IMR-90 (cell line): ENCODE measurements at places on chromosomes 1 and 21. TPM values are rescaled to one million over a fixed set of nuclear protein-coding genes. Genes with fewer than 3 reads are reported as not detected.

RBM34 gene
- 28.7 and 61.7 TPM in 2 replicates for total RNA-seq

GRCh38 chr1:190663962-190664361 lies 186.3 kb upstream of the BRINP3 start:
- no peak for DNase-seq

- no peak for DNase-seq
Measured at GRCh38 chr1:220182111-220182510, 88.2 kb downstream of the IARS2 start.

DNA sequence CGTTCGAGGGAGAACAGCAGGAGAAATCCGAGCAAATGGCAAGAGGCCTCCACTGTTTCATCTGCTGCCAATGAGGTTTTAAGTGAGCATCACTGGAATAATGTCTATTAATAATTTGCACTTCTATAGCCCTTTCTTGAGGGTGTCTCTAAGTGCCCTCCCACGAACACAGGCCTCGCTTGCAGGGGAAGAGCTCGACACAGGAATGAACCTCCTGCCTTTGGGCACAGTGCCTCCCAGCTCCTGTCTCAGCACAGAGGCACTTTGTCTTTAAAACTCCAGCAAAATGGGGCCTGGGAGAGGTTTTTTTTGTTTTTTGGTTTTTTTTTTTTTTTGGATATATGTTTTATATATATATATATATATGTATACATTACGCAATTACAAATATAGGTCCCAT lies 56.6 kb downstream of the OLIG1 start:
- DNase-seq = no peak

ZMYND12 gene
- total RNA-seq = under 0.01 TPM in 1 of 2 replicates, not detected in the other

DNA sequence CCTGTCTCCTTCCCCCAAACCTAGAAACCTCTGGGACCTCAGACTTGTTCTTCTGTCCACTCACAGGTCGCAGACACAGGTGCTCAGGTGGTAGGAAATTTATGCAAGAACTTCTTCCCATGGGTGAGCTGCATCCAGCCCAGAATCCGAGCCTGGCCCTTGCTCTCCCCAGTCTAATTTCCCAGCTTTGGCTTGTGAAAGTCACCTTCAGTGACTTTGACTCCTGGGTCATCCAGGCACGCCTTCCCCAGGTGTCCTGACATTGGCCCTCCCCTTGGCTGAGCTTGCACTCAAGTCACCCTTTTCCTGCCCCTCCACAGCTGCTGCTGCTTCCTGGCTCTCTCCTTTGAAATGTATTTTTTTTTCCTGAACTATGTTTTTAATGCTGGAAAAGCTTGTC lies 6.6 kb downstream of the IPO13 start:
- no peak for DNase-seq

- no peak for DNase-seq
Measured at GRCh38 chr21:42666023-42666747, 12.8 kb downstream of the PDE9A start.

DNA sequence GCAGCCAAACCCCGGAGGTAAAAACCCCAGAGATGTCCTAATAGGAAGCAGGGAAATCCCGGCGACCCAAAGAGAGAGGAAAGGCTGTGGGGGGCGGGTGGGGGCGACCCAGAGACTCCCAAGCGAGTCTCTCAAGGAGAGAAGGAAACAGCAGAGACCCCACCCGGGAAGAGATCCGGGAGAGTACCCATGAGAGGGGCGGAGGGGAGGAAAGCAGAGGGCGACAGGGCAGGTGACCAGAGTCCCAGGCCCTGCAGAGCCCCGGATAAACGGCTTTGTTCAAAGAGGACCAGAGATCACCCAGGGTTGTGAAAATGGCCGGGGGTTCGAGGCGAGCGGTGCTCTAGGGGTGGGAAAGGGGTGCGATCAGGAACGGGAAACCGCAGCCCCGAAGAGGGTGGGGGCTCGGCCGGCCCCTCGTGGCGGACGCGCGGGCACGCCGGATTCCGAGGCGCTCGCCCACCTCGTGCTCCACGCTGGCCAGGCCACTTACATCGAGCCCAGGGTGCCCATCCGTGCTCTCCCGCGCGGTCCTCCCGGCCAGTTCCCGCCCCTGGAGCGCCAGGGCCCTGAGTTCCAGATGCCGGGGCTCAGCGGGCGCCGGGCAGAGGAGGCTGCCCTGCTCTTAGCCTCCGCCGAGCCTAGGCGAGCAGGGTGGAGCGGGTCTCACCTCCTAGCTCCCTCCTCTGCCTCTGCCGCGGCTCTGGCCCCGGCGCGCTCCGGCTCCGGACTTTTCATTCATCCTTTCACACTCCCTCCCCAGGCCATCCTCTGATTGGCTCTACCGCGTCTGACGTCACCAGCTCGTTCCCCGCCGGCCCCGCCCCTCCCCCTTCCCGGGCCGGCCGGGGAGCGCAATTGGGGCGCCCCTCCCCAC lies 52.3 kb downstream of the RHBG start:
- DNase-seq = peak; percentile 45

DNA sequence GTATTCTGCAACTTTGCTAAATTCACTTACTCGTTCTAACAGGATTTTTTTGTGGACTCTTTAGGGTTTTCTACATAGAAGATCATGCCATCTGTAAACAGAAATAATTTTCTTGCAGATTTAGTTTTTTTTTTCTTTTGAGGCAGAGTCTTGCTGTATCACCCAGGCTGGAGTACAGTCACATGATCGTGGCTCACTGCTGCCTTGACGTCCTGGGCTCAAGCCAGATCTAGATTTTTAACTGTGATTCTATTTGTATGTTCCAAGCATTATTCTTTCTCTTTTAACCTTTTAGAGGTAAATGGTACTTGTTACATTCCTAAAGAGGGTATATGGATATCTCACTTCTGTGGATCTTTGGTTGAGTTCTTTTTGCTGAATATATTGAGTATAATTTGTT lies 18.6 kb downstream of the FABP3 start:
- DNase-seq = peak; percentile 44

GRCh38 chr1:6108937-6109614 lies 63.4 kb downstream of the KCNAB2 start:
- peak; percentile 40 for DNase-seq

ADGRB2 gene
- 2.2 and 2.5 TPM in 2 replicates for total RNA-seq

CLIC6 gene
- total RNA-seq = not detected in 2 replicates

DNA sequence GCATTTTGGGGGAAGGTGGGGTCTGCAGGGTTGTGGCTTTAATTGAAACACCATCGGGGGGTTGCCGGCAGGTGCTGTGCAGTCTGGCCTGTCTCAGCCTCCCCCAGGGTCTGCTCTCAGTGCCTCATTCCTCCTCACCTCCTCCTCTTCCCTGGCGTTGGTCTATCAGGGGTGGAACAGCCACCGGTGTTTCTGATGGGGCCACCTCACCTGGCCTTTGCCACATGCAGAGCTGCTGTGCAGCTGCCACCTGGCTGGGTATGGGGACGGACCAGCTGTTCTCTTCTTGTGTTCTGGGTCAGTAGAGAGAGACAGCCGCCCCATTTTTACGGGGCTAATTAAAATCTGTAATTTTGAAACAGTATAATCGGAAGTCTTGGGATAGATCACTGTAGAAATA lies 53.9 kb downstream of the SPSB1 start:
- no peak for DNase-seq

- DNase-seq = no peak
Measured at GRCh38 chr1:8538502-8538901, 220.6 kb downstream of the SLC45A1 start.

- peak; percentile 22 for DNase-seq
Measured at GRCh38 chr1:157034137-157034800, 11.3 kb downstream of the ARHGEF11 start.

DNA sequence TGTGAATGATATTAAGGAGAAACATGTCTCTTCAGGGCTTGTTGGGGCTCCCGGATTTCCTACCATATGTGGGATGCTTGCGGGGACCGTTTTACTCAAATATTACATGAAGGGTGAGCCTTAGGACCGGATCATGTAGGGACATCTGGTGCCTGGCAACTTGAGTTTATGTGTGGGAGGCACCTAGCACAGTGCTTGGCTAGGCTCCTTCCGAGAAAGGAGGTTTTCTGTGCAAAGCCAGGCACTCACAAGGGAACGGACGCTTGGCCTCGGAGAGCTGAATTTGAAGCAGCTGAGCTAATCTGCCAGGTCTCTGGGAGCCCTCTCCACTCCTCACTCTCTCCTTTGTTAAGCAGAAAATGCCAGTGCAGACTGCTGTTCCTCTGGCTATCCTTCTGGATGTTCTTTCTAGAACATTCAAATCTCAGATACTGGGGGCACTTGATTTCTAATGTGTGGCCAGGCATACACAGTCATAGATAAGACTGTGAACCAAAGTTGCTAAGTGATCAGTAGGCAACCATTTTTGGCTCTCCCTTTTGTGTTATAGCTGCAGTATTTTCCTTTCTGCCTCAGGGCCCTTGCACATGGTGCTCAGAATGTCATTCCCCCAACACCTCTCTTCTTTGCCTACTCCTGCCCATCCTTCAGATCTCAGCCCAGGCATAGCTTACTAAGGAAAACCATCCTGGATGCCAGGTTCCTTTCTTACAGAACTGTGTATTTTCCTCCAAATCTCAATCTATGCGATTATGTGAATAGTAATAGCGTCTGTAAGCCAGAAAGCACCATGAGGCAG lies 216.6 kb upstream of the CSF3R start:
- DNase-seq = no peak

DNA sequence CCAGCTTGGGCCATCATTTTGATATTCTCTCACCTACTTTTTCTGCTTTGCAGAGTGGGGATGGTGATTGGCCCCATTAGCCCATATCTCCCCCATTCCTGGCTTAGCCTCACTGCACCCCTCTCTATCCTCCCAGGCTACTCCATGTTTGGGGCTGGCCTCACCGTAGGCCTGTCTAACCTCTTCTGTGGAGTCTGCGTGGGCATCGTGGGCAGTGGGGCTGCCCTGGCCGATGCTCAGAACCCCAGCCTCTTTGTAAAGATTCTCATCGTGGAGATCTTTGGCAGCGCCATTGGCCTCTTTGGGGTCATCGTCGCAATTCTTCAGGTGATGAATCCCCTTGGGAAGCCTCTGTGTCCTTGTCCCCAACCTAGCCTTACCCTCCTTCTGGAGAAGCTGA lies 2.1 kb upstream of the B4GALT2 start:
- DNase-seq = no peak

LYPD8 gene
- total RNA-seq = not detected in 2 replicates

DNA sequence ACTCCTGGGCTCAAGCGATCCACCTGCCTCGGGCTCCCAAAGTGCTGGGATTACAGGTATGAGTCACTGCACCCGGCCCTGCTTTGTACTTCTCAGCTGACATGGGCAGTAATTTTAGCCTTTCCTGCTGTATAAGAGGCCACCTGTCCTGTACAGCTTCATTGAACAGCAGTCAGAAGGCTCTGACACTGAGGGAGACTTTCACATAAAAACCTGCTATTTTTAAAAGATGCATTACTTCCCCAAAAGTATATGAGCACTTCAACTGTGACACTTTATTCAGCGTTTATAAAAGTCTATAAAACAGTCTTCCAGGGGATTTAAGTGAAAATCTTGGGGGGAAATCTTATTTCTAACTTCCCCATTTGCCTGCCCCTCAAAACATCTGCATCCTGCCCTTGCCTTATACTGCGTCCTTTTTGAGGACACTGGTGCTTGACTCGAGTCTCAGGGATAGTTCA lies 17.6 kb downstream of the RNU5D-1 start:
- no peak for DNase-seq

RNU1-4 gene
- total RNA-seq = under 0.01 TPM in 2 replicates

DNA sequence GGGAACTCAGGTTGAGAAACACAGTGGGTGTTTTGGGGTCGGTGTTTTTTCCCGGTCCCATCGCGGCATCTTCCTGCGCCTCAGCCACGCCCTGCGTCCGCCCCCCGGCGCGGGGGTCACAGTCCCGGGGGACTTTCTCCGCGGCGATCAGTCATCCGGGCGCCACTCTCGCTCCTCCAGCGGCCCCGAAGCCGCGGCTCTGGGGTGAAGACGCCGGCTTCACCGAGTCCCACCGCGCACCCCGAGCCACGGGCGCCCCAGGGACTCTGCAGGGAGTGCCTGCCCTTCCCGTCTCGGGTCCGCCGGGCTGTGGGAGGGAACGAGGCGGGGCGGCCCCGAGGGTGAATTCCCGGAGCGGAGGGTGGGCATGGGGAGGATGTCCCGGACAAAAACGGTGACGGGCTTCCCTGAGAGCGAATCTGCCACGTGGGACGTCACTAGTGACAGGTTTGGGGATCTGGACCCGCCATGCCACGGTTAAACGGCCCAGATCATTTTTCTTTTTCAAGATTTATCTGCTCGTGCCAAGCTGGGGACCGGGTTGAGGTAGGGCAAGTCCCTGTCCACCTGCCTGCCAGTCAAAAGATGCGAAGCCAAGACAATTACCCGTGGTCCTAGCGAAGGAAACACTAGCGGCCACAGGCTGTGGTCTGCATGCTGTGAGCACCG lies 717 bp upstream of the BATF3 start:
- no peak for DNase-seq

GRCh38 chr1:158095737-158096335 lies 84.9 kb upstream of the CD1D start:
- DNase-seq = peak; percentile 17

CSMD2 gene
- under 0.01 and 0.28 TPM in 2 replicates for total RNA-seq

GRCh38 chr1:49331066-49331852 lies 554.6 kb upstream of the BEND5 start:
- DNase-seq = no peak

DNA sequence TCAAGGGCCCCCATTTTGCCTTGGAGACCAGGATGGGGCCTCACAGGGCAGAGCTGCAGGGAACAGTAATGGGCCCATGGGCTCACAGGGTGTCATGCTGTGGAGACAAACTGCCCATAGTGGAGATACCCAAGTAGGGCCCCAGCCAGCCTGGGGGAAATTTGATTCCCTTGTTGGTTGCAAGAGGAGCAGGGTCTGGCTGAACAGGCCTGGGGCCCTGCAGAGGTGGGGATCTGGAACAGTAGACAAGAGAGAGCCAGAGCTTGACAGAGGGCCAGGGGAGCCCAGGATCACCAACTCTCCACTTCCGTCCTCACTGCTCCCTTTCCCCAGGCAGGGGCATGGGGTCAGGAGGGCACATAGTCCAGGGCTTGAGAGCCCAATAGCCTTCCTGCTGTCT lies 8.7 kb downstream of the S100B start:
- DNase-seq = no peak

WNT9A gene
- 0.18 and 0.28 TPM in 2 replicates for total RNA-seq

DNA sequence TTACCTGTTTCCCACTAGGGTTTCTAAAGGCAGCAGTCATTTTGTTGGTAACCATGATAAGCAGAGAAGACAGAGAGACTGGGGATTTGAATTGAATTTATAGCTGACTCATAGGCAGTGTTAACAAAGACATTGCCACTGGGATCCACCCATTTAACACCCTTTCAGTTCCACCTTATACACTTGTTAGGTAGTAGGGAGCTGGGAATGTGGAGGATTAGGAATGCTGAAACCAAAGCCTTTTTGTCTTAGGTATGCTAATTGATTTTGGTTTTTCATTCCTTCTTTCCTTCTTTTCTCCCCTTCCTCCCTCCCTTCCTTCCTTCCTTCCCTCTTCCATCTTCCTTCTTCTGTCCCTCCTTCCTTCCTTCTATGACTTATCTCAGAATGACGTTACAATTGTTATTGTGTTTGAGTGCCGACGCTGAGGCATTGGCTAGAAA lies 7.5 kb upstream of the EVI5 start:
- no peak for DNase-seq

GRCh38 chr1:4734791-4735190 lies 80.4 kb downstream of the AJAP1 start:
- DNase-seq = no peak

- DNase-seq = no peak
Measured at GRCh38 chr1:63758791-63759190, 15.0 kb upstream of the ROR1 start.

- no peak for DNase-seq
Measured at GRCh38 chr1:30764939-30765555, 7.5 kb upstream of the LAPTM5 start.

GRCh38 chr1:157438613-157439012 lies 113.7 kb downstream of the FCRL5 start:
- no peak for DNase-seq

CRYBG2 gene
- total RNA-seq = not detected in 2 replicates
